ENCODE measurements at places on chromosomes 5 and 9. TPM values are rescaled to one million over a fixed set of nuclear protein-coding genes. Genes with fewer than 3 reads are reported as not detected.

Gene GPR150
- total RNA-seq: 1.2 TPM

Gene PCDHGB3
- 0.85 TPM for total RNA-seq

GRCh38 chr9:3012842-3013241, 168.9 kb upstream of the PUM3 start:
- no peak for DNase-seq

- no peak for DNase-seq
Observed at GRCh38 chr9:107739601-107740082, 250.1 kb upstream of the KLF4 start.

DNA sequence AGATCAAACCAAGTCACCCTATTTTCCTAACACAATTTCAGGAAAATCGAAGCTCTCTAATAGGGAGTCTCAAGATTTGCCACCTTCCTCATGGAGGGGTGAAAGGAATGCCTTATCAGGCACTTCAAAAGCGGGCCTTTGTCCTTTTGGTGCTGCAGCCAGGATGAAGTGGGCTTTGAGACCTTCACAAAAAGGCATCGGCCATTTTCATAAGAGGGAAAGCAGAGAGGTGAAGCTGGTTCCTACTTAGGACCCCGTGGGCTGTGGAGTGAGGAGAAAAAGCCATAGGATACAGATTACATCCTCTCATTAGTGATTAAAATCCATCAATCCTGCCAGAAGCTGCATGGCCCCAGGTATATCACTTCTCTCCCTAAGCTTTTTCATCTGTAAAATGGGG, 859 bp downstream of the CDKN2AIPNL start:
- DNase-seq: no peak

- no peak for DNase-seq
Observed at GRCh38 chr9:134589748-134590147, 51.9 kb upstream of the COL5A1 start.
